ENCODE measurements at places on chromosomes 6 and 20.

GRCh38 chr6:84774157-84774984 lies 10.0 kb upstream of the TBX18 start:
- DNase-seq, result peak; percentile 60

DNA sequence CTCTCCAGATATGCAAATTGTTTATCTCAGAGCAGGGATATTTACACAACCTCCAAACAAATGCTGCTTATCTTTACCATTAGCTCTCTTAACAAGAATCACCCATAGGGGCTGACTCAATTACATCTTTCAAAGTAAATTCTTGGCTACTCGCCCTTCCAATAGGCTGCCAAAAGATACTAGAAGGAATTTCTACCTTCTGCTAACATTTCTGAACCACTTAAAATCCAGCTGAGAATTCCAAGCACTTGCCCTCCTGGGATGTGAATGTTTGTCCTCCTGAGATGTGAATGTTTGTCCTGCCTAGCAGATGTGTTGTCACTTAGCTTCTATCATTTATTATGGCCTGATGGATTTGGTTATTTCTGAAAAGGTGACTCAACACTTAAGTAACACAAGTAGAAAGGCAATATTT lies 388.0 kb downstream of the GJA1 start:
- DNase-seq, result peak; percentile 20

DNA sequence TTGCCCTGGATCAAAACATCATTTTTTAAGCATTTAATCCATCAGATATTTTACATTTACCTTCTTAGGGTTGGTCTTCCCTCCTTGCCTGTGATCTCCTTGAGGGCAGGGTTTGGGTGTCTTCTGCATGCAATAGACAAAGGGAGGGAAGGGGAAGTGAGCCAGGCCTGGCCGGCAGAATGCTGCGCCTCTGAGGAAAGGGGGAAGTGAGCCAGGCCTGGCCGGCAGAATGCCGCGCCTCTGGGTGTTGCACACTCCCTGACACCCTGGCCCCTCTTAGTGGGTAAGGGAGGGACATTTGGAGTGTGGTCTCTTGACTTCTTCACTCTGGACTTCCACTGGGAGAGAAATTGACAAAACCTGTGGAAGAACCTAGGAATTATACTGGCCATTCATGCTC lies 12.4 kb downstream of the PSMF1 start:
- DNase-seq, result no peak

GRCh38 chr6:156980948-156981347 lies 203.8 kb downstream of the ARID1B start:
- no peak for DNase-seq

DNA sequence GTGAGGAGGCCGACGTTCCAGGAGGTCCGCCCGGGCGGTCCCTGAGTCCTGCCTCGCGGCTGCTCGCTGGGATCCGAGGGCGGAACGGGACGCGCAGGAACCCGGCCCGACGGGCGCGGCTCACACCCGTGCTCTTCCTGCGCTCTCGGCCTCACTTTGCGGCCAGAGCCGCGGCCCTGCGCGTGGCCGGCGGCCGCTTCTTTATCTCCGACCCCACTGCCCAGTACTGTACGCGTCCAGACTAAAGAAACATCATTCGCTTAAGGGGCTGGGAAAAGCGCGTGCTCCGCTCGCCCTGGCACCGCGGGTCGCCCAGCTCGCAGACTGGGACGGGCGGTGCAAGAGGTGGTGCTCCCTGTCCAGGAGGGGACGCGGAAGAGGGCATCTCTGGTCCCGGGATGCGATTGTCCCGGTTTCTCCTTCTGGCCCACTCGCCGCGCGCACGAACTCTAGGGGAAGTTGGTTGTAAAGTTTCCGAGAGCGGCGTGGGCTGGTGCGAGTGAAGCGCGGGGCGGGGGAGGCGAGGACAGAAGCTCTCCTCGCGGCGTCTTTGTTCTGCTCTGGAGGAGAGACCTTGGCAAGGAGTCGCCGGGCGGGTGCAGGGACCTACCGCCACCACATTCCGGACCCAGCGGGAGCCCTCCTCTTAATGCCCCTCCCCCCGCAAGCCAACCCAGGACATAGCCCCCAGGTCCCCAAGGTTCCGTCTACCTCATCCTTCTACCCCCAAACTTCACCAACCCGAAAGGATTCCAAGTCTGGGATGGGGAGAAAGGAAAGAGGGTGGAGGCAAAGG lies 71.0 kb downstream of the SOX4 start:
- DNase-seq, result no peak

- DNase-seq, result no peak
Observed at GRCh38 chr6:28200020-28200419, 25.1 kb upstream of the ZSCAN9 start.

DNA sequence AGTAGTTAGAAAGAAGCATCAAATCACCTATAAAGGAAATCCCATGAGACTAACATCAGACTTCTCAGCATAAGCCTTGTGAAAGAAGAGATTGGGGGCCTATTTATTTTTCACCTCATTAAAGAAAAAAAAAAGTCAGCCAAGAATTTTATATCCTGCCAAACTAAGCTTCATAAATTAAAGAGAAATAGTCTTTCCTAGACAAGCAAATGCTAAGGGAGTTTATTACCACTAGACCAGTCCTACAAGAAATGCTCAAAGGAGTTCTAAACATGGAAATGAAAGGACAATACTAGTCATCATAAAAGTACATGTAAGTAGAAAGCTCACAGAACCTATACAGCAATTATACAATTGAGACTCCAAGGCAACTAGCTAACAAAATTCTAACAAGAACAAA lies 96.5 kb upstream of the OLIG3 start:
- DNase-seq, result no peak

DNA sequence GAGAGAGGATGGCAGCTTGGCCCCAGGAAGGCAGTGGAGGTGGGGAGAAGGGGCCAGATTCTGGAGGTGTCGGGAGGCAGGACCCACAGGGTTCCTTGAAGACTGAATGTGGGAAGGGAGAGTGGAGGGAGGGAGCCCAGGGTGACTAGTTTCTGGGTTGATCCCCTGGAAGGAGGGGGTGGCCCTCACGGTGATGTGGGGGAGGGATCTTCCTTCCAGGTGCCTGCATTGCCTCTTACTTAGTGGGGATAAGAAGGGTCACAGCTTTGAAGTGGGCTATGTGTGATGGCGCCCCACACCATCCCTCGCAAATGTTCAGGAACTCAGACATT lies 26.7 kb downstream of the VSTM2L start:
- no peak for DNase-seq

- DNase-seq, result no peak
Observed at GRCh38 chr6:26260110-26260637, 104.8 kb upstream of the BTN3A2 start.

GRCh38 chr6:40379811-40380210 lies 207.4 kb downstream of the LRFN2 start:
- DNase-seq, result no peak

- peak; percentile 1 for DNase-seq
Observed at GRCh38 chr20:11755071-11755841, 162.4 kb upstream of the BTBD3 start.

GRCh38 chr6:159720708-159721107 lies 6.6 kb upstream of the WTAP start:
- DNase-seq, result peak; percentile 51

GRCh38 chr6:157823001-157823527 lies at the start of gene SNX9:
SNX9 (plus strand) TSS chr6:157823246; CDS start chr6:157823435, 189 bp downstream.
- DNase-seq, result peak; percentile 86

DNA sequence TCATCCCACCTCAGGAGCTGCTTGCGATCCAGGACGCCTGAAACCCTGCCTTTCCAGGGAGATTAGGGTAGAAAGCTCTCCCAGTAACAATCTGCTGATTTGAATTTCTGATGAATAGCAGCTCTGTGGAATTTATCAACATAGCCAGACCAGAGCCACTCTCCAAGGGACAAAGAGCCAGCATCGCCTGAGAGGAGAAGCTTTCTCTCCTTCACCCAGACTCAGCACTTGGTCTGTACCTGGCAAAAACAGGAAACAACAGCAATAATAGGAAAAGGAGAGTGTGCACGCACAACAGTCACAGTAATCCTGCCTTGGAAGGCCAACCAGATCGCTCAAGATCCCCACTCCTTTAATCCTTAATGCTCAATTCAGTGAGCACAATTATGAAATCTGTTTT lies 22.3 kb upstream of the ROS1 start:
- no peak for DNase-seq

DNA sequence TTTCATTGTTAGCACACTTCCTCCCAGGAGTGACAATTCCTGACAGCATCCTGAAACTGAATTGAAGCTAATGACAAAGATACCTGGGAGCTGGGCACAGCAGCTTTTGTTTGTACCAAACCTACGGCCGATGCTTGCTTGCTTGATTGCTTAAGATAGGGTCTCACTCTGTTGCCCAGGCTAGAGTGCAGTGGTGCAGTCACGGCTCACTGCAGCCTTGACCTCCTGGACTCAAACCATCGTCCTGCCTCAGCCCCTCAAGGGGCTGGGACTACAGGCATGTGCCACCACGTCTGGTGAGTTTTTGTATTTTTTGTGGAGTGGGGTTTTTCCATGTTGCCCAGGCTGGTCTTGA lies 84.7 kb upstream of the SCP2D1 start:
- DNase-seq, result no peak

Measured in ELR (cell line).